GM23248 (cell line): ENCODE measurements at places on chromosomes 4 and X. TPM values are rescaled to one million over a fixed set of nuclear protein-coding genes. Genes with fewer than 3 reads are reported as not detected.

GRCh38 chr4:107693132-107693531 lies 26.9 kb downstream of the PAPSS1 start:
- no peak overlapping the region for H3K4me3 ChIP-seq
- DNase-seq, result no peak
- 0 out of 2 replicates have a peak, but pooled peaks cover 8% of the 10 kb centered on the region for H3K36me3 ChIP-seq
- H3K27me3 ChIP-seq, result no peaks in the 10 kb centered on the region
- peaks cover 13% of the 10 kb centered on the region for H3K4me1 ChIP-seq

DNA sequence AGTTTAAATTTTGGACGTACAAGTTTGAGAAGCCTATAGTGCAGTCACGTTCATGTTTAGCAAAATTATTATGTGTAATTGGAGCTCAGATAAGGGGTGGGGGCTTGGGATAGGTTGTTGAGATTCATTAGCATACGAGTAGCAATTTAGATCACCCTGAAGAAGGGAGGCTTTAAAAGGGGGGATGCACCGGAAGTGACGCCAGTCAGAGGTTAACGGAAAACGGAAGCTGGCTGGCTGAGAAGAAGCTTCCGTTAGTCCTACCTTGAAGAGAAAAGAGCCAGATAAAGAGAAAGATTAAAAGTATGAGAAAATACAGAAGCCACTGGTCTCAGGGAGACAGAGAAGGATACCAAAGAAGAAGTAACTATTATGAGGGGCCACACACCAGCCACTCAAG lies 1.1 kb upstream of the NXT2 start:
- H3K36me3 ChIP-seq, result no peaks in the 10 kb centered on the region
- no peak overlapping the region for H3K4me3 ChIP-seq
- 0 out of 2 replicates have a peak, but pooled peaks cover 5% of the 10 kb centered on the region for H3K4me1 ChIP-seq
- no peak overlapping the region for H3K27ac ChIP-seq

- H3K36me3 ChIP-seq, result no peaks in the 10 kb centered on the region
- no peaks in the 10 kb centered on the region for H3K4me1 ChIP-seq
- no peaks in the 10 kb centered on the region for H3K27me3 ChIP-seq
- no peak overlapping the region for H3K4me3 ChIP-seq
Observed at GRCh38 chrX:69055193-69055592, 110.1 kb downstream of the PJA1 start.

GRCh38 chr4:31905363-31905762 lies 1185.2 kb downstream of the PCDH7 start:
- H3K27ac ChIP-seq, result no peak overlapping the region

Gene PLAC8
- total RNA-seq, result not detected in 2 replicates
